ENCODE measurements at places on chromosomes 1 and 21.
A peak's percentile ranks its signal among the peaks of the same experiment; 100 is the strongest.

GRCh38 chr1:10295481-10296085, 85.2 kb downstream of the KIF1B start:
- DNase-seq = no peak

- no peak for DNase-seq
Observed at GRCh38 chr21:15209224-15209623, 144.4 kb upstream of the NRIP1 start.

DNA sequence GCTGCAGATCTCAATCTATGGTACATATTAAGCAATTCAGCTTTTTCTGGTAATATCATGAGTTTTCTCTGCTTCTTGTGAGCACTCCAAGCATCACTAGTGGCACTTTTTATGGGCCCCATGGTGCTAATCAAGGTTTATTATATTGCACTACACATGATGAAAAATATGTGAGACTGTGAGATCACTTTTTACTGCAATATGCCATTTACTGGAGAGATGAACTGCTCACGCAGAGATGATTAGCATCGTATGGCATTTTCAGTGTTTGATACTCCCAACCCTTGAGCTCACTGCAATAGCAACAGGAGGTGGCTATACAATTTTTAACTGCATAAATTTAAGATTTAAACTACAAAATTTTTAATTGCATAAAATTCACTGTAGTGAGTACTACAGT, 8.7 kb upstream of the KCNK1 start:
- DNase-seq = no peak

DNA sequence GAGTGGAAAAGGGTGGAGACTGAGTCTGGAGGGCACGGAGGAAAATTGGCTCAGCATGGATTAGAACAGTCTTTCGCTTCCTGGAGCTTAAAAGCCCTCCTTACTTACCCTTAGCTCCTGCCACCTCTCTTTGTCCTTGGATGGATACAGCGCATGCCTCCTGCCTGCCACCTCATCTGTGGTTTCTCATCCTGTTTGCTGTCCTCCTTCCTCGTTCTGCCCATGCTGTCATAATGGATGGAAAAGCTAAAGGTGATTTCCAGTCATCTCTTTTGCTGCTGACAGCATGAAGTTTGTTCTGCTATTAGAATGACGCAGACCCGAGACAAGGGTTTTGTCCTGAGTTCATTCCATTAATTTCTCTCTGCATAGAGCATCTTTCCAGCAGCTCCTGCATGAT, 425.9 kb downstream of the KIF26B start:
- no peak for DNase-seq

DNA sequence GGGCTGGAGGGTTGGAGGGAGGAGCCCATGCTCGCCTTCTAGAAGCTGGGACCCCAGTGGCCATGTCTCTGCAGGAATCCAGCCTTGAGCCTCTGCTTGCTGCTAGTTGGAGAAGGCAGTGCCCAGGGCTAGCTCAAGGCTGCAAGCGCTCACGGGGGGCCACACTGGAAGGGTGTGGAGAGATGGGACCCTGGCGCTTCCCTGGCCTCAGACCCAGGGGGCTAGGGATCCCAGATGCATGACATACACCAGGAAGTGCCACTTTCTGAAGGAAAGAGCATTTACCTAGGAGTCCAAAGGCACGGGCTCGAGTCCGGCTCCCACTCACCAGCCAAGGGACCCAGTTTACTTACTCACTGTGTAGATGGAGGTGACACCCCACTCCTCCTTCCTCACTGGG, 32.6 kb downstream of the NENF start:
- DNase-seq = no peak

GRCh38 chr1:236862615-236863211, 67.6 kb downstream of the MTR start:
- DNase-seq = peak; percentile 21

GRCh38 chr1:215458562-215458961, 108.5 kb upstream of the KCTD3 start:
- DNase-seq = no peak

DNA sequence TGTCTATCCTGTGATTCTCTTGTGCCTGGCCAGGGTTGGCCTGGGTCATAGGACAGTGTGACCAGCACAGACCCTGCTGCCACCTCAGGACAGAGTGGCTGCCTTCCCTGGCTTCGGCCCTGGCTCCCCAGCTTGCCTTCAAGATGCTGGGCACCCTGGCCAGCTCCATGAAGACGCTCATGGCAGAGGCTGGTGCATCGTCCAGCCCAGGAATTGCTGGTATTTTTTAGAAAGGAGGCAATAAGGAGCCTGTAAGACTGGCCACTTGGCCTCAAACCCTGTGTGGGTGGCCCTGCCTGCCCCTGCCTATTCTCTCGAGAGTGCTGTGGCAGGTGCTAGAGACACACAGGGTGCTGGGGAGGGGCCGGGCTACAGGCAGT, 70.4 kb upstream of the ACTRT2 start:
- DNase-seq = no peak

GRCh38 chr21:15289246-15289645, 224.4 kb upstream of the NRIP1 start:
- DNase-seq = no peak

GRCh38 chr1:6625584-6626149, 999 bp downstream of the THAP3 start:
- DNase-seq = peak; percentile 61

GRCh38 chr1:66585002-66585401, 51.0 kb downstream of the SGIP1 start:
- DNase-seq = peak; percentile 23

DNA sequence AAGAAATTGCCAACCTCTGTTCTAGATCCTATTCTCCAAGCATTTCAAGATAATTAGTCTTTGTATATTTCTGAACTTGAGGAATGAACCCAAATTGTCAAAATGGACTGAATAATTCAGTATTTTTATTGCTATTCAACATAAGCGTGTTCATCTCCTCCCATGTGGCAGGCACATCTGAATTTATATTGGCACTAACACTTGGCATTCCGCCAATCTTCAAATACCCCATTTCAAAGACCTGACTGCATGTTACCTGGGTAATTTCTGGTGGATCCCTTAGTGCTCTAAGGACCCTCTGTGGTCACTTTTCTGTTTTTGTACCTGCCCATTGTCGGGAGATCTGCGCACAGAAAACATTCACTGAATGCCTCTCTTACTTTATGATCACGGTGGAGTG, 66.6 kb downstream of the BACE2 start:
- DNase-seq = no peak

DNA sequence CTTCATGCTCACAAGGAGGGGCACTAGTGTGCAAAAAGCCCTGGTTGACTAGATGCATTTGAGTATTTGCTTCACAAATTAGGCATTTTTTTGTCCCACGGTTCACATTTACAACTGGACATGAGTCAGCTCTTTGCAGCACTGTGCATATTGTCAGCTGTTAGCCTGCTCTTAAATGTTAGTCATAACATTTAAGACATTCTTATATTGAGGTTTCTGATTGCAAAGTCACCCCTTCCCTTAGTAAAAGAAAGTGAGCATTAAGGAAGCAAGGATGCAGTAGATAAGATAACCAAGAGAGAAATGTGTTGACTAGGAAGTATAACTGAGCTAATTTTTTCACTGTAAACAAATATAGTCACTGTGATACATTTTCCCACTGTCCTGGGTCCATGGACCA, 132.6 kb upstream of the CTTNBP2NL start:
- DNase-seq = peak; percentile 65

- DNase-seq = no peak
Observed at GRCh38 chr1:59570524-59570923, 244.2 kb upstream of the HOOK1 start.

GRCh38 chr21:34801519-34802132, 132.8 kb downstream of the CLIC6 start:
- no peak for DNase-seq

DNA sequence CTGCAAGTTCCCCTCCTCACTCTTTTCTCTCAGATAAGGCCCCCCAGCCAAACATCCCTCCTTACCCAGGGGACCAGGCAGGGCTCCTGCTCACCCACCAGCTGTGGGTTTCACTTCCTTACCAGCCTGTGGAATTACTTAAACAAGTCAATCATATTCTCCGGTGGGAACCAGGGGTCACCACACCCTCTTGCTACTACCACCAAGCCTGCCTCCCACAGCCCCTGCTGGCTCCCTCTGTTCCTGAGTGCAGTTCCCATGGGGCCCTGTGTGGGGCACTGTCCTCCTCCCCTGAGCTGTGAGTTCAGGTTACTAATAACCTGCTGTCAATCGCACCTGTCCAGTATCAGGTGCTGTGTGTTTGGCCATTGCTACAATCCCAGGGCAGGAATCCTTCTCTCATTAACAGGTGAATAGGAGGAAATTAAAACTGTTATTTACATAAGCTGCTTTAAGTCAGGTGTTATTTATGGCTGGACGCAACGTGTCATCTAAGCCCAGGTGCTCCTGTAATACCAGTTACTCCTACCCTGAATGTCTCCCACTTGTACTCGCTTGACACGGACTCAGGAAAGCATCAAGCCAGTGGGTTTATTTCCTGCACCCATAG, 53.1 kb upstream of the LBR start:
- DNase-seq = peak; percentile 41

DNA sequence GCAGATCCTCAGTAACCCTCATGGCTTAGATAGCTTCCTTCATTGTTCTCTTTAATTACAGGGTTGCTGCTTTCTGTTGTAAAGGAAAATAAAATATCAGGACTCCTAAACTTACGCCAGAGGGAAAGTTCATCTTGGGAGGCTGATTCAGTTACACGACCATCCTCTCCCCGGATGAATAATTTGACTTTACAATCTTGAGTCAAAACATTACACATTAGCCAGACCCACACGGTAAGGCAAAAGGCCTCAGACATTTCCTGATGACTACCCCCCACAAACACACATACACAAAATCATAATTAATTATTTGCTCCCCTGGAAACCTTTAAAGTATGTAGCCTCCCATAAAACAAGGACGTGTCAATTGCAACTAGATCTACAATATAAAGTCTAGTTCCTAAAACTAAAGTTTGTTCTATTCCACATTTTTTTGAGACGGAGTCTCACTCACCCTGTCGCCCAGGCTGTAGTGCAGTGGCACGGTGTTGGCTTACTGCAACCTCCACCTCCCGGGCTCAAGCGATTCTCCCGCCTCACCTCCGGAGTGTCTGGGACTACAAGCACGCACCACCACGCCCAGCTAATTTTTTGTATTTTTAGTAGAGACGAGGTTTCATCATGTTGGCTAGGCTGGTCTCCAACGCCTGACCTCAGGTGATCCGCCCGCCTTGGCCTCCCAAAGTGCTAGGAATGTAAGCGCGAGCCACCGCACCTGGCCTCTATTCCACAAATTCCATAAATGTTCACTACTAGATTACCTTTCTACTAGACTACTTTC, 830 bp upstream of the PRDX1 start:
- peak; percentile 70 for DNase-seq

GRCh38 chr1:93605026-93605568, 76.5 kb downstream of the BCAR3 start:
- no peak for DNase-seq

GRCh38 chr1:12434174-12434573, 183.8 kb downstream of the DHRS3 start:
- peak; percentile 85 for DNase-seq

- DNase-seq = no peak
Observed at GRCh38 chr1:182041615-182042014, 19.9 kb downstream of the ZNF648 start.

DNA sequence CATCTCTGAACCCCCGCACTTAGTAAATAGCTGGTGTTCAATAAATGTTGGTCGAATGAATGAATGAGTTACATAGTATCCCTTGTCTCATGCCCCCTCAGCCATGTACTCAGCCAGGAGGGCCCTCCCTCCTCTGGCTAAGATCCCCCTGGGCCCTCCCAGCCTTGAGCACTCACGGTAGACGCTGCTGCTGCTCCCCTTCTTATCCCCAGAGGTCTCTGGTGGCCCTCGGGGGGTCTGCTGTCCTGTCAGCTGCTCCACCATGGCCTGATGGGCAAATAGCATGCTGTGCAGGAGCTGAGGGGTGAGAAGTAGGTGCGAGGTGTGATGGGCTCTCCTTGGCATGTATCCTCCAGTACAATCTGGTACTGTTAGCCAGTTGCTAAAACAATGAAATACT, 1.9 kb downstream of the ETV3L start:
- no peak for DNase-seq

DNA sequence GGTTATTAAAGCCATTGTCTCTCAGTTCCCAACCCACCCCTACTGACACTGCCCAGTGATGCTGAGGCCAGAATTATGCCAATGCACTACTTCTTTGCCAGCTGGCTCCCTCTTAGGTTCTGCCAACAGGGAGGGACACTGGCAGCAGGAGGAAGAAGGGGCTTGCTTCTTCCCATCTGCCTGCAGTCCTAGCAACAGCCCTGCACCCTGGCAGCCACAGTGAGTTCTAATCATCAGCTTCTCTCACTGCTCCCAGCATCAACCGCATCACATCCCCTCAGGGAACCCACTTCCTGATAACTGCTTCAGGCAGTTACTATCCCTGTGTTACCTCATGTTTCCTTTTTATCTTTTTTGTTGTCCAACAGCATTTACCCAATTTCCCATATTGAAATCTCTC, 86.2 kb downstream of the UBR4 start:
- no peak for DNase-seq

DNA sequence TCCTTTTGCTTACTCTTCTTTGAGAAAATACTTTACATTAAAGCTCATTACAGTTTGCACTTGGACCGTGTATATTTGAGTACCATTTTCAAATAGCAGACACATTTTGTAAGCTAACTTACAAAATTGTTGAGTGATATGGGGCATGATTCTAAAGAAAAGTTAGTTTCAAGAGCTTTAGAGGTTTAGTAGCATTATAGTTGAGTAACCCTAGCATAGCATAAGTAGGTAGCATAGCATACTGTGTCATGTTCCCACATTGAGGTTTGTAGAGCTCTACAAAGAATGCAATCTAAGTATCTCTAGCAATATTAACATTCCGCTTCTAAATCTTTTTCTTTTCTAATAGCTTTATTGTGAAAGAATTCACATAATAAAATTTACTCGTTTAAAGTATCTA, 92.0 kb downstream of the ITSN1 start:
- DNase-seq = peak; percentile 35

DNA sequence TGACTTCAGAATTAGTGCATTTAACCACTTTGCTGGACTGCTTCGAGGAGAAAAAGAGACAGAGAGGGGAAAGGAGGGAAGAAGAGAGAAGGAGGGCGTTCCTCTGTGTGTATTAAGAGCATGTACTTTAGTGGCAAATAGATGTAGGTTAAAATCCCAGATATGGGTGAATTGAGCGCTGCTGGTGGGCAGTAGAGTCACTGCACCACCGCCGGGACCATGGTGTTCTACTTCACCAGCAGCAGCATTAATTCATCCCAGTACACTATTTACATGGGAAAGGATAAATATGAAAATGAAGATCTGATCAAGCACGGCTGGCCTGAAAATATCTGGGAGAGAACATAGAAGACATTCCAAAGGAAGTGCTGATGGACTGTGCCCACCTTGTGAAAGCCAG, 20.9 kb upstream of the PPIE start:
- DNase-seq = no peak

- DNase-seq = peak; percentile 57
Observed at GRCh38 chr1:244325056-244325758, 126.5 kb downstream of the ADSS2 start.

DNA sequence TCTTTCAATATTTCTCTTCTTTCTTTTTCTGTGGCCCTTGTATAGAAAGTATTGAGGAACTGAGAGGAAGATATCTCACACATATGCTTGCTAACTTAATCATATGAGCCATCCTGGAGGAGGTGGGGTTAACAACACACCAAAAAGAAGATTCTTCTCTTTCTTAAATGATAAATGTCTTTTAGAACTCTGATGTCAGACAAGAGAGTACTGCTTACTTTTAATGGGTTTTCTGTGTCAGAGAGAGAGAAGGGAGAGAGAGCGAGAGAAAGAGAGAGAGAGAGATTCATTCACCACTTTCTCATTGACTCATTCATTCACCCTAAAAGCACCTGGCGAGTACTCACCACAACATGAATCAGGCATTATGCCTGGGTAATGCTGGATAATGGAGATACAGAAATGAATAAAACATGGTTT, 250.3 kb upstream of the SGIP1 start:
- DNase-seq = peak; percentile 39
